ENCODE measurements at places on chromosomes 5 and 9. TPM values are rescaled to one million over a fixed set of nuclear protein-coding genes. Genes with fewer than 3 reads are reported as not detected.

GRCh38 chr5:756171-756570 is 28.4 kb downstream of the ZDHHC11B start:
- DNase-seq = no peak

Gene N4BP3
- 5.6 TPM for polyA plus RNA-seq

GRCh38 chr5:52523701-52524100 is 264.0 kb upstream of the ITGA1 start:
- no peak for DNase-seq

DNA sequence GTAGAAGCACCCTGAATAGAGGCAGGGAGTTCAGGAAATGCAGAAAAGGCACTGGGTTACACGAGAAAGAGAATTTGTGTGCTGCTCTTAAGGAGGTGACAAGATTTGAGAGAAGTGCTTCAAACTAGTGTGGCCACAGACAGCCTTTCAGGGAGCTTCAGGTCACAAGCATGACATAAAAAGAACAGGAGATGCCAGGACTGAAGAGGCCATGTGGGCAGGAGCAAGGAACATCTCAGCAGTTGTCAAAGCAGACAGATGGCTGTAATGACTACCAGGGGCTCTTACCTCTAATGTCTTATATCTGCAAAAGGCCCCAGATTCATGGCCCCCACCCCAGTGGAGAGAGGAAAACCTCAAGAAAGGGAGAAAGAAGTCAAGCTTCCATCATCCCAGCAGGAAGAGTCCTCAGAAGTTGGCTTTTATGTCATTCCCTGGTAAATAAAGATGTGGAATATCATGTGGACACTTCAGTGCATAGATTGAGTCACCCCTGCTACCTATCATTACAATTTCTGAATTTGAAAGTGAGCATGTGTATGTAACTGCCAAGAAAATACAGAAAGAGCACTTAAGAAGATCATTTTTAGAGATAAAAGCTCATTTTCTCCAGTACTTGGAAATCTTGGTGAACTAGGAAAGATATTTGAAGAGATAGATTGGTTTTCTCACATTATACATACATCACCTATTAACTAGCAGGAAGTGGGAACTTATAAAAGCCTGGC is 214.4 kb upstream of the RORB start:
- no peak for DNase-seq

DNA sequence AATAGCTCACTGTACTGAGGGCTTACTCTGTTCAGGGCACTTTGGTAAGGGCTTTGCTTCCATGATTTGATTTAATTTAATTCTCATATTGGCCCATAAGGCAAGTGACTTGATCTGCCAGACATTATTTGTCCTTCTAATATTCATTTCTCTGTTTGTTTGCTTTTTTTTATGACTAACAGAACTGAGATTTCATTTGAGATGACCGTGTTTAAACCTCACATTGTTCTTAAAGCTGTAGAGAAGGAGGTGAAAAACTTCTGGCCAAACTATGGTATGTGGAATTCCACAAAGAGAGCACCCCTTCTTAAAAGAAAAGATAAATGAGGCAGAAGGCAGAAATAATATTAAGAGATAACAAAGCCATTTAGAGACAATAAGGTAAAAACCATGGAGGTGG is 775.6 kb upstream of the ACO1 start:
- DNase-seq = no peak

- DNase-seq = no peak
These were observed at the start of gene PCDHB7 for GRCh38 chr5:141172381-141173204. PCDHB7 (plus strand) TSS chr5:141172644; CDS start chr5:141172836, 192 bp downstream.

- no peak for DNase-seq
These were observed 17.1 kb upstream of the MATR3 start for GRCh38 chr5:139276426-139276825.

Gene PDE6A
- polyA plus RNA-seq = 0.11 TPM

DNA sequence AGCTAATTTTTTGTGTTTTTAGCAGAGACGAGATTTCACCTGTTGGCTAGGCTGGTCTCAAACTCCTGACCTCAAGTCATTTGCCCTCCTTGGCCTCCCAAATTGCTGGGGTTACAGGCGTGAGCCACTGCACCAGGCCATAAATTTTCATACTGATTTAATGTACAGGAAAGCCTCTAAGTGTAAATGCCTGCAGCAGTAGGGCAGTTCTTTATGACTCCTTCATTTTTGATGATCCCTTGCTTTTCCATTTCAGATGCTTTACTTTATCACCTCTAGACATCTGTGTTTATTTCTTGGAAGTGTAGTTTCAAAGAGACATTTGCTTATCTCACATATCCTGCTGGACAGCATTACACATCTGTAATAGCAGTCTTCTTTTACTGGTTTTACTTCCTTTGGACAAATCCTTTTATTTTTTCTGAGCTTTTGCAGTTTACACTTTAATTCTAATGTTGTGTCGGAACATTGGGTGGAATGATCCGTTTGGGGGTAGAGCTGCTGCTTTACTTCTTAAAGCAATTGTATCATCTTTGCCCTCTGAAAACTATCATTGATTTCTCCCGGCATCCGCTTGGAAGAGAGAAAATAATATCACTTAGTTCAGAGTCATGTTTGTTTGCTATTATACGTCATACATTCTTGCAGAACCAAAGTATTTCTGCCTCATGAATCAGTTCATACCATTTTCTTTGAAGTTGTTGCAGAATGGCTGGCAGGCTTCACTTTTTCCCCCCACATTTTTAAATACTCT is 36.0 kb downstream of the SCGB3A1 start:
- DNase-seq = no peak

GRCh38 chr9:121269642-121270254 is 1.8 kb downstream of the GSN start:
- DNase-seq = no peak

- DNase-seq = no peak
These were observed 2123.7 kb upstream of the C9orf72 start for GRCh38 chr9:29697011-29697410.

DNA sequence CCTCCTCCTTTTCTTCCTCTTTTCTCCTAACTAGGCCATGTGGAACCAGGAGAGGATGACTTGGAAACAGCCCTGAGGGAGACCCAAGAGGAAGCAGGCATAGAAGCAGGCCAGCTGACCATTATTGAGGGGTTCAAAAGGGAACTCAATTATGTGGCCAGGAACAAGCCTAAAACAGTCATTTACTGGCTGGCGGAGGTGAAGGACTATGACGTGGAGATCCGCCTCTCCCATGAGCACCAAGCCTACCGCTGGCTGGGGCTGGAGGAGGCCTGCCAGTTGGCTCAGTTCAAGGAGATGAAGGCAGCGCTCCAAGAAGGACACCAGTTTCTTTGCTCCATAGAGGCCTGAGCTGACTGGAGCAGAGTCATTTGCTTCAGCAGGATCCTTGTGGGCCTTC is 13.7 kb downstream of the NUDT2 start:
- no peak for DNase-seq

All from left renal cortex interstitium (tissue), 4 donors.